Fibroblast of lung (primary cell): ENCODE measurements at places on chromosomes 7 and 10.
A peak's percentile ranks its signal among the peaks of the same experiment; 100 is the strongest.

DNA sequence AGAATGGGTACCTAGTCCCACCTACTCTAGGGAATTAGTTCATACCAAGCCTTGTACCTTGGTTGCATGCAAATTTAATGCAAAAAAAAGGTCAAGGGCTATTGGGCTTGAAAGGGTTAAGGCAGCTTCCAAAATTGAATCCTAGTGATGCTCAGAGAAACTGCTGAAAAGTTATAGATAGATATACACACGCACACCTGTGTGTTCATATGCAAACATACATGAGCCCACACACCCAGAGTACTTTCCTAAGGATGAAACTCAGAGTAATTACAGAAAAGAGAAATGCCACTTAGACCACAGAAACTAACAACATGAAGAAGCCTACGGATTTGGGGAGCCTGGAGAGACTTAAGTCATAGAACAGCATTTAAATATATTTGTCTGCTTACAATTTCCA lies 1.5 kb downstream of the SLC25A13 start:
- no peaks in the 10 kb centered on the region for H3K36me3 ChIP-seq
- H3K27me3 ChIP-seq = no peaks in the 10 kb centered on the region
- peak overlapping the region; percentile 76 for H3K4me3 ChIP-seq
- DNase-seq = no peak
- no peak overlapping the region for H3K27ac ChIP-seq

DNA sequence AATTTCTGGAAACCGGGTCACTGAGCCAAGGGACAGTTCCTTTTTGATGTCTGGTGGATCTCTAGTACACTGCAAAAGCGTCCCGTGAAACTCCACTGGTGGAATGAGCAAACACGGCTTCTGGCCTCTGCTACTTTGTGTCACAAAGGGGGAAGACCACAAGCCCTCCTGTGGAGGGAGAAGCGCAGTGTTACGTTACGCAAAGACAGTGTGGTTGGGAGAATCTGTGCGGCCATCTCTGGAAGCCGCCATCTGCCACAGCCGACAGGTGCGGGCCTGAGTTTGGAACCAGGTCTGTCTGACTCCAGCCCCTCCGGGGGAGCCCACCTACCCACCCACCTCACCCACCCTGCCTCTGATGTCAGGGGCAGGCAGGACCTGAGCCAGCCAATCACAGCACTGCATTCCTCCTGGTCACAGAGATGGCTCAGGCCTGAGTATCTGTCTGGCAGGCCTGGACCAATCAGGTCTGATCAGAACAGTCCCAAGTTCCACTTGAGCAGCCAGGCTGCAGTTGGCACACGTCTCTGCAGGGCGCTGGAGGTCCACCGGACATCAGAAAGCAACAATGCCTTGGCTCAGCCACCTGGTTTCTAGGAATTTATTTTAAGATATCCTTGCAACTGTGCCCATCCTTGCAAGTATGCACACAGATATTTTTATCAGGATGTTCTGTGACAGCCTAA lies 3.0 kb upstream of the CYP2W1 start:
- H3K4me3 ChIP-seq = no peak overlapping the region
- no peak overlapping the region for H3K27ac ChIP-seq
- peaks cover 3% of the 10 kb centered on the region for H3K4me1 ChIP-seq
- no peak for DNase-seq
- no peaks in the 10 kb centered on the region for H3K27me3 ChIP-seq
- no peaks in the 10 kb centered on the region for H3K36me3 ChIP-seq

GRCh38 chr10:119149729-119150128 lies 15.8 kb downstream of the SFXN4 start:
- peaks cover 3% of the 10 kb centered on the region for H3K36me3 ChIP-seq
- H3K27ac ChIP-seq = no peak overlapping the region
- H3K4me1 ChIP-seq = no peaks in the 10 kb centered on the region
- no peak for DNase-seq
- H3K27me3 ChIP-seq = no peaks in the 10 kb centered on the region

- DNase-seq = no peak
- H3K4me1 ChIP-seq = peaks cover 14% of the 10 kb centered on the region
- peaks cover 1% of the 10 kb centered on the region for H3K36me3 ChIP-seq
- no peak overlapping the region for H3K27ac ChIP-seq
- no peak overlapping the region for H3K4me3 ChIP-seq
Measured at GRCh38 chr7:33918438-33919143, 13.3 kb downstream of the BMPER start.

GRCh38 chr7:2559283-2559950 lies 638 bp downstream of the IQCE start:
- H3K4me3 ChIP-seq = peak overlapping the region; percentile 84
- no peaks in the 10 kb centered on the region for H3K27me3 ChIP-seq
- H3K27ac ChIP-seq = peak overlapping the region; percentile 77
- DNase-seq = no peak
- peaks cover 4% of the 10 kb centered on the region for H3K4me1 ChIP-seq

GRCh38 chr7:149783386-149784250 lies 10.2 kb upstream of the ZNF467 start:
- H3K4me3 ChIP-seq = no peak overlapping the region
- H3K27ac ChIP-seq = no peak overlapping the region
- no peak for DNase-seq
- peaks cover 3% of the 10 kb centered on the region for H3K27me3 ChIP-seq
- no peaks in the 10 kb centered on the region for H3K36me3 ChIP-seq

- no peak overlapping the region for H3K27ac ChIP-seq
- no peak for DNase-seq
- H3K4me1 ChIP-seq = no peaks in the 10 kb centered on the region
- H3K4me3 ChIP-seq = no peak overlapping the region
Measured at GRCh38 chr10:78062296-78062695, 28.6 kb downstream of the RPS24 start.

GRCh38 chr7:140285938-140286337 lies 109.2 kb upstream of the KDM7A start:
- no peak overlapping the region for H3K4me3 ChIP-seq
- no peak overlapping the region for H3K27ac ChIP-seq
- no peaks in the 10 kb centered on the region for H3K4me1 ChIP-seq

DNA sequence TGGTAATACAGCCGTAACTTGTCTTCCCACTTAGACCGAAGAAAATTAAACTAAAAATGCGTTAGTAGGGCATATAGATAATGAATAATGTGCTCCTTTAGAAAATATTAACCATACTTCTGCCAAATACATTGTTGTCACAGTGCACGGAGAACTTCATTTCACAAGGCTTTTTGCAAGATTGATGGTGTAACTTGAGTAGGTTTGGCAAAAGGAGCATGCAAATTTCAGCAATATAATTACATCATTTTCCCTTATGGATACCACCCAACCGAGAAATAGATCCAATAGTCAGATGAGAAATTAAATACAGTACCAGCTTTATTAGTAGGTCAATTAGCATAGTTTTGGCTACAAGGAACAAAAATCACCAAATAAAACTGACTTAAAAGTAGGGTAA lies 792.6 kb upstream of the C7orf33 start:
- no peaks in the 10 kb centered on the region for H3K36me3 ChIP-seq
- no peak overlapping the region for H3K4me3 ChIP-seq
- H3K27me3 ChIP-seq = no peaks in the 10 kb centered on the region
- H3K27ac ChIP-seq = no peak overlapping the region

DNA sequence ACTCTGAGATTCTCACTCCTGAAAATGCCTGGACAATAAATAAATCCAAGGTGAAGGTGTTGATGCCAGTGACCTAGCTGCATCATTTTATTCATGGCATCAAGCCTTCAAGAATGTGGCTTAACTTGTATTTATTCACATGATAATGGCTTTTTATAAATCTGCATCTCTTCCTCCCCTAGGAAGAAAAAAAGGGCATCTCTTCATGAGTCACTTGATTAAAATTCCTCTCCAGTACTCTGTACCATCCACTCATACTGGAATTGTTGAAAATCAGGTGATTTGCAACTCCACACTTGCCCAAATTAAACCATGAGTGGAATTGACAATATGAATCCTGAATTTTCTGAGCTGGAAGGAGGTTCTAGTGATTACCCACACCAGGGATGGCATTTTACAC lies 30.2 kb downstream of the PTPRE start:
- DNase-seq = no peak
- no peaks in the 10 kb centered on the region for H3K27me3 ChIP-seq
- H3K27ac ChIP-seq = no peak overlapping the region
- no peak overlapping the region for H3K4me3 ChIP-seq
- no peaks in the 10 kb centered on the region for H3K36me3 ChIP-seq

DNA sequence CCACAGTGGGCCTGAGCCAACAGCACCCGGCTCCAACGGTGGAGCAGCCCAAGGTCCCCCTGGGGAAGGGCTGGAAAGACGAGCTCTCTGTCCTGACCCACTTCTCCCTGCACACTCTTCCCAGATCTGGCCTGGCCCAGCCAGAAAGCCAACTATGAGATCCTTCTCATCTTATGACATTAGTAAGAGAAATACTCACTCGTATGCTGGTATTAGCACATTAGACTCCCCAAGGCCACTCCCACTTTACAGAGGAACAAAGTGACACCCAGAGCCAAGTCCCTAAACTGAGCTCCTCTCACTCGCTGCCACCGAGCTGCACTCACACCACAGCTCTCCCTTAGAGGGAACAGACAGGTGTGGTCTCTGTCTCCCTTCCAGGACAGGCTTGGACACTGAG lies 24.8 kb downstream of the DLG5 start:
- DNase-seq = no peak
- H3K36me3 ChIP-seq = no peaks in the 10 kb centered on the region
- H3K27me3 ChIP-seq = no peaks in the 10 kb centered on the region
- H3K27ac ChIP-seq = no peak overlapping the region
- peaks cover 6% of the 10 kb centered on the region for H3K4me1 ChIP-seq

- no peaks in the 10 kb centered on the region for H3K4me1 ChIP-seq
- H3K27ac ChIP-seq = no peak overlapping the region
- DNase-seq = no peak
Measured at GRCh38 chr10:46329690-46330016, 42.9 kb downstream of the ANTXRL start.

GRCh38 chr7:38323156-38323555 lies 49.7 kb upstream of the TARP start:
- H3K4me3 ChIP-seq = no peak overlapping the region
- DNase-seq = peak; percentile 11
- no peaks in the 10 kb centered on the region for H3K36me3 ChIP-seq

DNA sequence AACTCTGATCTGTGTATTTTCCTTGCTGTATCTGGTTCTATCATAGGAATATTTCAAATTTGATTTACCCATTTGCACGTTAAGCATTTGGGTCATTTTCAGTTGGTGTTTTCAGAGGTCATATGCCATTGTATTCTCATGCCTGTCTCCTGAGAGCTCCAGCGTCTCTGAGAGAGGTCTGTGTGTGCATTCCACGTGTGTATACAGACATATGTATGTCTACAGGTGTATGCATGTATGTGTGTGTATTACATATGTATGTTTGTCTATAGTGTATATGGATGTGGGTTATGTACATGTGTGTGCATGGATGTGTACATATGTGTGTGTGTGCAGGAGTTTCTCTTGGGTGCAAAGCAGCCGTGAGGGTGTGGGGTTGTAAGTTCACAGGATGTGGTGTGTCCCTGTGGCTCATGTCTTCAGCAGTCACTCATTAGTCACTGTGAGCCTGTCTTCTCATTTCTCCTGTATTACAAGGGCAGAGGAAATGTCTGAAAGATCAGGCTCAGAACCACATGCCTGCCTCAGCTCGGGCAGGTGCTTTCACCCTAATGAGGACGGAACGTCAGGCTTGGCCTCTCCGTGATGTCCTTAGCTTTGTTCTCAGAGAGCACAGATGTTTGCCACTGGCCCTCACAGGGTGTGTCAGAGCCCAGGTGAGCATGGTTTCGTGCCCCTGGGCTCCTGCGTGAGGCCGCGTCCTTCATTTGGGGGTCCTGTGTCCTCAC lies 101.6 kb downstream of the NKX6-2 start:
- H3K4me3 ChIP-seq = no peak overlapping the region
- no peaks in the 10 kb centered on the region for H3K27me3 ChIP-seq
- no peak overlapping the region for H3K27ac ChIP-seq
